ENCODE measurements at places on chromosomes 2 and 18.

GRCh38 chr2:239327536-239328350, 73.1 kb downstream of the HDAC4 start:
- DNase-seq, result no peak

- no peak for DNase-seq
Measured at GRCh38 chr2:196466581-196466980, 172.9 kb upstream of the CCDC150 start.

DNA sequence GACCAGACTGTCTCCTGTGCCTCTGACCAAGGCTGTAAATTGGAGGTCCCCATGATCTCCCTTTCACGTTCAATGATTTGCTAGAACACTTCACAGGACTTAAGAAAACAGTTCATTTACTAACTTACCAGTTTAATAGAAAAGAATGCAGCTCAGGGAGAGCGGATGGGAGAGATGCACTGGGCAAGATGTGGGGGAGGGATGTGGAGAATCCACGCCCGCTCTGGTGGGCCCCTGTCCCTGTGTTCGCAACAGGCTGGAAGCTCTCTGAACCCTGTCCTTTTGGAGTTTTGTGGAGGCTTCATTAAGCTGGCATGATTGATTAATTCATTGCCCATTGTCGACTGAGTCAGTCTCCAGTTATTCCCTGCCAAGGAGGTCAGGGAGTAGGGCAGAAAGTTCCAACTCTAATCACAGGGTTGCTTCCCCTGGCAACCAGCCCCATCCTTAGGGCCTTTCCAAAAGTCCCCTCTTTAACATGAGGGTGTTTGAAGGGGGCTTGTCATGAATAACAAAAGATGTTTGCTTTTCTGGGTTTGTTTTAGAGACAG, 257.1 kb downstream of the ACKR3 start:
- no peak for DNase-seq

GRCh38 chr18:11520536-11520935, 88.9 kb upstream of the SLC35G4 start:
- no peak for DNase-seq

DNA sequence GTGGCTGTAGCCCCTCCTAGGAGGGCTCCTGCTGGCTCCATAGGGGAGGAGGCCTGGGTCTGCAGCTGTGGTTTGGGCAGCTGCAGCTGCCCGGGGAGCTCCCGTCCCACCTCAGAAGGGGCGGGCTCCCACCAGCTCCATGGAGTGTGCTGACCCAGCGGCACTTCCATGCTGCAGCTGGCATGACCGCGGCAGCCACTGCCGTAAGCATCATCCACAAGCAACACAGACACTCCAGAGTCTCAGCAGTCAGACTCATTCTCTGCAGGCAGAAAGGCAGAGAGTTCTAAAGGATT, 660.1 kb upstream of the RAB6C start:
- no peak for DNase-seq

GRCh38 chr18:61896757-61897156, 4.0 kb upstream of the RNF152 start:
- peak; percentile 67 for DNase-seq

DNA sequence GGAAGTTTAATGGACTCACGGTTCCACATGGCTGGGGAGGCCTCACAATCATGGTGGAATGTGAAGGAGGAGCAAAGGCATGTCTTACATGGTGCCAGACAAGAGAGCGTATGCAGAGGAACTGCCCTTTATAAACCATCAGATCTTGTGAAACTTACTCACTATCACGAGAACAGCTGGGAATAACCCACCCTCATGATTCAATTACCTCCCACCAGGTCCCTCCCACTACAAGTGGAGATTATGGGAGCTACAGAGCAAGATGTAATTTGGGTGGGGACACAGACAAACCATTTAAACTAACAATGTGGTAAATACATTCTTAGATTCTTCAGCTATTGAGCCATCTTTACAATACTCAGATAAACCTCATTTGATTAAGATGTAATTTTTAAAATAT, 176.1 kb downstream of the SH3BP4 start:
- no peak for DNase-seq

DNA sequence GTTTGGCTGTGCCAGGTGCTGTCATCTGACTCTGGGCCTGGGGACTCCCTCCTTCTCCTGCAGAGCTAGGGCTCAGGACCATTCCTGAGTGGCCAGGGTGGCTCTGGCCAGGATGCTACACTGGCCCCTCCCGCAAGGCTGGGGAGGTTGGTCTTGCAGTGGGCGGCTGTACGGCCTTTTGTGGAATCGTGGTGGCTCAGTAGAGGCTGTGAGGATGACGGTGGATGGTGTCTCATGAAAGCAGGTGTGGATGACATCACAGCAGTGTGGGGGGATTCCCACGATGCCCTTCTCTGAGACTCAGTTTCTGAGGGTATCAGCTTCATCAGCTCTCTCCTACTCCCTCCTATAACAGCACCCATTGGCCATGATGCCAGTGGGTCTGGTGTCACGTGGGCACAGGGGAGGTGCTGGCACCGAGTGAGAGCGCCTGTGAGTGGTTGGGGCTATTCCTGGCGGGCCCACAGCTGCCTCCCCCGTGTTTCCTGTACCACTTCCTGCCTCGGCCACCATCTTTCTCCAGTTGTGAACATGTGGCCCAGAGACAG, 144.2 kb upstream of the HDAC4 start:
- DNase-seq, result peak; percentile 38

GRCh38 chr2:228673876-228674554, 492.5 kb upstream of the SPHKAP start:
- DNase-seq, result no peak

GRCh38 chr18:52337276-52337675, 2.7 kb upstream of the DCC start:
- DNase-seq, result no peak

DNA sequence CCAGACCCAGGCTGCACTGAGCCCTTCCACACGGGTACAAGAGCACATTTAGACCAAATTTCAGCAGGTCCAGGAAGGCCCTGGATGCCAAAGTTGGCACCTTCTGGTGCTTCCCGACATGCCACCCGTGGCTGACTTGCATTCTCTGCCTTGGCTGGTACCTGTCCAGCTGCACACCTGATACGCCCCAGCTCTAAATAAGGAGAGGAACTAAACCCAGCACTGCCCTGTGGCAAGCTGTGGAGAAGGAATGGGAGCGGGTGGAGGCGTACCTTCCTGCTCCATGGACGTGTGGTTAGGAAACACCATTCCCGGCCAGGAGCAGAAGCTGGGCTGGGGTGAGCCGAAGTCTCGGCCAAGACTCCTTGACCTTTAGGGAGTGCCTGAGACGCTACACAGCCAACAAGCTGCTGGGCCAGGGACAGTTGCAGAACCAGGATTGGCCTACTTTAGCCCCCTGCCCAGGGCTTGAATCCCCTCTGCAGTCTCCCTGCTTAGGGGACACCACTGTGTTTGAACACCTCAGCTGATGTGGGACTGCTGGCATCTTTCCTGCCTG, 86.5 kb upstream of the TAF1B start:
- peak; percentile 17 for DNase-seq

GRCh38 chr2:205744074-205744591, 61.8 kb downstream of the NRP2 start:
- no peak for DNase-seq

- DNase-seq, result no peak
Measured at GRCh38 chr18:60982329-60982695, 350.9 kb upstream of the CDH20 start.

DNA sequence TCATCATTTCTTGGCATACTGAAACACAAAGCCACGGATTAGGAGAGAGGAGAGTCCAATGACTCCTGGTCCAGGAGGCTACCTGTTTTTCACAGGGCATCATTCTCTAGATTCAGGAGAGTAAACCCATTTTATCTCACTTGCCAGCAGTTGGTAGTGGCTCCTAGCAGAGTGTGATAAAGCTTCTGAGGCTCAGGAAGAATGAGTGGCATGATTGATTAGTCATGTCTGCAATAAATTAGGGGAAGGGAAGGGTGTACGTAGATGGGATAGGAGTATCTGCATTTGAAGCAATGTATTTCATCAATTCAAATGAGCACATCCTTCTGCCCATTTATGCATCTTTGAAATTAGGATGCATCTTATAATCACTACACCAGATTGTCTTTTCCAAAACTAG, 31.1 kb upstream of the PNO1 start:
- DNase-seq, result no peak

- no peak for DNase-seq
Measured at GRCh38 chr2:127631541-127631996, 14.4 kb upstream of the GPR17 start.

DNA sequence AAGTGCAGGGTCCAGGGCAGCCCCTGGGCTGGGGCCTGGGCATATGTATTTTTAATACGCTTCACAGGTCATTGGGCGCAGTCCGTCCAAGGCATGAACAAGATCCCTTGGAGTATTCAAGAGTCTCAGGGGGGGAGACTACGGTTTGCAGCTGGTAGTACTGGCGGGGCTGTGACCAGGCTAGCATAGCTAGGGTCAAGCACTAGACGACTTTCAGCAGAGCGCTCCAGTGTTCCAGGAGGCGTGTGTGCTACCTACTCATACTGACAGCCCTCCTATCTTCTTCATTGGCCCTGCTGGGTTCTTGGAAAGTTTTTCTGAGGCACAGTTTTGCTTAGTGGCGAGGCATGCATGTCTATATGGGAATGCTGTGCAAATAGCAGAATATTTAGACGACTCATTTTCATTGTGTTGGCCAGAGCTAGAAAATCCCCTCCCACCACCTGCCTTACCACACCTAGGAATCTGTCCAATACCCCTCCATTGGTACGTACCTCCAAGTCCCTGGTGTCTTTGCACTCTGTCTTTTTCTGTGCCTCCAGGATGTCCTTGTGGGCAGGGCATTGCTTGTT, 68.2 kb downstream of the GLI2 start:
- no peak for DNase-seq

DNA sequence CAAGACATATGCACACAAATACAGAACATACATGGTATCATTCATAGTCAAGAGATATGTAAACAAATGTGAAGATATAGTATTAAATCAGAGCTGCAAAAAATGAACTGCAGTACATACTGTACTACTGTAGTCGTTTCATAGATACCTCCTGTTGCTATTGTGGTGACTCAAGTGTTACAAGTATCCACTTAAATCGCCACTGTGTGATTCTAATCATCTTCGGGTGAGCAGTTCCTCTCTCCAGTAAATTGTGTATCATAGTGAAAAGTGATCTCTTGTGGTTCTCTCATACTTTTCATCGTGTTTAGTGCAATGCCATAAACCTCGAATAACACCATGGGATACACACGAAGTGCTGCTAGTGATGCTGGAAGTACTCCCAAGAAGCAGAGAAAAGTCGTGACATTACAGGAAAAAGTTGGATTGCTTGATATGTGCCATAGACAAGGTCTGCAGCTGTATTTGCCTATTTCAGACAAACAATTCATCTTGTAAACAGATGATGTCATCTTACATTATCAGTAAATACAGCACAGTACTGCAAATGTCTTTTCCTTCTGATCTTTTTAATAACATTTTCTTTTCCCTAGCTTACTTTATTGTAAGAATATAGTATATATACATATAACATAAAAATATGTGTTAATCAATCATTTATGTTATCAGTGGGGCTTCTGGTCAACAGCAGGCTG, 222.2 kb downstream of the BCL11A start:
- DNase-seq, result no peak

- DNase-seq, result no peak
Measured at GRCh38 chr2:132620115-132620514, 49.9 kb downstream of the LYPD1 start.

DNA sequence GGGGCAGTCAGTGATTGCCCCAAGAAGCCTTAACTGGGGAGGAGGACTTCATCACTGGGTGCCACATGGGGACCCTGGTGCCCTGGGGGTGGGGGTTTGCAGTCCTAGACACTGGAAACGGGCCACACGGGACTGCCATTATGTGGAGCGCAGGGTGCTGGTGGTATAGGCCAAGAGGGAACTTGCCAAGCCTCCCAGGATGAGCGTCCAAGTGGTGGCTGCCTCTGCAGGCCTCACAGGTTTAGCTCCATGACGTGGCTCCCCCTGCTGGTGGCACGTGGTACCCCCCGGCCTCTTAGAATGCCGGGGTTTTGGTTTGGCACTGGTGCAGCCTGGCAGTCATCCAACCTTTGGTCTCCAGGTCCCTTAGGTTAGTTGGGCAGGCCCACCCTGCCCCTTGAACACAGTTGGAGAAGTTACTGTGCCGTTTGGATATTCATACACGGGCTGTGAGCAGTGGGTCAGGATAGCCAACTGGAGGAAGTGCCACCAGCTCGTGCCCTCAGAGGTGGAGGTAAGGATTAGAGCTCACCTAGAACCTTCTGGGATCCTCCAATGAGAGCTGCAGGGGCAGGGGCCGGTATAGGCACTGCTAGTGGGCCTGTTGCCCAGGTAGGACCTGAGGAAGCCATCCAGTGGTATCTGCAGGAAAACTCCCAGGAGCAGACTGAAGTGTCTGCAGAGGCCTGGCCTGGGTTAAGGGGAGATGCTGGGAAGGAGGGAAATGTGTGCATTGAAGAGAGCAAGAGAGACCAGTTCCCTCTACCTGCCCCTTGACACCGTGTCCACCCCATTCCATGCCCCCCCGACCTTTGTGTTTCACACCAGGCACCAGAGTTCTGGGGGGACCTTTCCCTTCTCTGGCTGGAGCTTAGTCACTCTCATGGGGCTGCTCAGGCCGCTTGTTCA, 5.7 kb downstream of the PTMA start:
- DNase-seq, result peak; percentile 93

GRCh38 chr18:10308154-10308553, 146.3 kb upstream of the APCDD1 start:
- no peak for DNase-seq

DNA sequence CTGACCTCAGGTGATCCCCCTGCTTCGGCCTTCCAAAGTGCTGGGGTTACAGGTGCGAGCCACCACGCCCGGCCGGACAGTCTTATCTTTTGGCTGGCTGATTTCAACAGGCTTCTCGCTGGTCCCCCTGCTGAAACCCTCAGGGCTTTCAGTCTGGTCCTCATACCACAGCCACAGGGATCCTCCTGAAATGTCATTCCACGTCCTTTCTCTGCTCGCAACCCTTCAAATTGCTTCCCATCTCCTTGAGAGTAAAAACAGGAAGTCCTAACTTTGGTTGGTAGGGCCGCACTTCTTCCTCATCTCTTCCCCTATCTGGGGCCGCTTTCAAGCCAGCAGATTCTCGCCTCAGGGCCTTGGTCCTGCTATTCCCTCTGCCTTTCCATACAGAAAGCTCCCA, 1.4 kb upstream of the CAB39 start:
- no peak for DNase-seq
